ENCODE measurements at places on chromosomes 3 and 15. TPM values are rescaled to one million over a fixed set of nuclear protein-coding genes. Genes with fewer than 3 reads are reported as not detected.

- DNase-seq = no peak
- no peak overlapping the region for H3K4me3 ChIP-seq
- no peaks in the 10 kb centered on the region for H3K27me3 ChIP-seq
- H3K4me1 ChIP-seq = no peaks in the 10 kb centered on the region
Measured at GRCh38 chr15:49887659-49888322, 231.2 kb downstream of the ATP8B4 start.

- no peaks in the 10 kb centered on the region for H3K36me3 ChIP-seq
- H3K27me3 ChIP-seq = peaks cover 15% of the 10 kb centered on the region
- H3K4me3 ChIP-seq = no peak overlapping the region
- no peak overlapping the region for H3K27ac ChIP-seq
Measured at GRCh38 chr15:43276563-43277200, 10.0 kb upstream of the TGM5 start.

DNA sequence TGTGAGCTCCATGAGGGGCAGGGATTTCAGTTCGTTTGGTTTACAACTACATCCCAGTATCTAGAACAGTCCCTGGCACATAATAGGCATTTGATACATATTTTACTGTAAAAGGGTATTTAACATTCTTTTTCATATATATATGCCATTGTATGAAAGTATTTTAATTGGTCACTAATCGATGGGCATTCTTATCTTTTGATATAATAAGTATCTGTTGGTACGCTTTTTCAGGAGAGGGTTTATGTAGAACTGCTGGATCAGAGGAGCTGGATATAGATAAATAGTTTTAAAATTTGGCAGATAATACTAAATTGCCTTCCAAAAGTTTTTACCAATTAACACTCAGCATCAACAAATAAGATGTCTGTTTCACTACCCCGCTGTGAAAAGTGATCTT lies 978 bp upstream of the RSL24D1 start:
- H3K4me3 ChIP-seq = peak overlapping the region; percentile 83
- H3K27ac ChIP-seq = peak overlapping the region; percentile 94
- H3K27me3 ChIP-seq = no peaks in the 10 kb centered on the region
- H3K4me1 ChIP-seq = peaks cover 34% of the 10 kb centered on the region

GRCh38 chr3:105829871-105830622 lies 38.8 kb downstream of the CBLB start:
- no peak overlapping the region for H3K4me3 ChIP-seq
- DNase-seq = no peak
- no peaks in the 10 kb centered on the region for H3K36me3 ChIP-seq
- no peak overlapping the region for H3K27ac ChIP-seq
- H3K4me1 ChIP-seq = peaks cover 12% of the 10 kb centered on the region

DNA sequence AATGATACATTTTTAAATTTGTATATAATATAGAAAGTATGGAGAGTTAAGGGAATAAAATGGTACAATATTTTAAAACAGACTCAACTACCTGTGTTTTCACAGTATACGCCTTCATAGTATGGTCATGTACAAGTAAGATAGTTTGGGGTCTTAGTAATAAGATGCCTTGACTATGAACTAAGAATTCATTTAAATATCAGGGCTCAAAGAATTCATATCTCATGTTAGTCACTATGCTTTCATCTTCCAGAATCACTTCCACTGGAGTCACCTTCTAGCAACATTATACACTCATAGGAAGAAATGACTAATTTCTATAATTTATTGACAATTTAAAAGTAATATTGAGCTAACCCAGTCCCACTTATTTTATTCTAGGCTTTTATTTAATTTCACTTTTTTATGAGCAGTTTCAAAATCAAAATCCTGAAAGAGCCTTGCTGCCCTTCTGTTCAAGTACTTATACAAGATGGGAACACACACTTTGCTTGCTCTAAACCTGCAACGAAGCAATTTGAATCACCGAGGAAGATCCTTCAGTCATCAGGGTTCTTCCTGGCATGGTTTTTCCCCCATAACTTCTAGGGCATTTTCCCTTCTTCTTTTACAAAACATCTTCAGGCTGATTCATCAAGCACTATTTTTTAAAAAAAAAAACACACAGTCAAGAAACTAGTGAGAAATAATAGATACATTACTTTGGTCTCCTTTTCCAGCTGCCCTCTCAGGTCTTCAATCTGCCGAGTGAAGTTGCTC lies 94.1 kb downstream of the MYH15 start:
- no peak overlapping the region for H3K27ac ChIP-seq
- no peaks in the 10 kb centered on the region for H3K36me3 ChIP-seq
- H3K4me1 ChIP-seq = peaks cover 10% of the 10 kb centered on the region
- no peak overlapping the region for H3K4me3 ChIP-seq
- no peak for DNase-seq

GRCh38 chr3:65732051-65732935 lies 306.4 kb downstream of the MAGI1 start:
- H3K27ac ChIP-seq = no peak overlapping the region
- no peak for DNase-seq
- H3K36me3 ChIP-seq = no peaks in the 10 kb centered on the region
- no peaks in the 10 kb centered on the region for H3K27me3 ChIP-seq
- H3K4me3 ChIP-seq = no peak overlapping the region

GRCh38 chr3:127986803-127987202 lies 65.4 kb upstream of the SEC61A1 start:
- H3K4me1 ChIP-seq = no peaks in the 10 kb centered on the region
- DNase-seq = no peak
- no peak overlapping the region for H3K4me3 ChIP-seq
- H3K27me3 ChIP-seq = no peaks in the 10 kb centered on the region
- no peaks in the 10 kb centered on the region for H3K36me3 ChIP-seq
- H3K27ac ChIP-seq = no peak overlapping the region

- H3K27me3 ChIP-seq = no peaks in the 10 kb centered on the region
- no peaks in the 10 kb centered on the region for H3K36me3 ChIP-seq
- H3K27ac ChIP-seq = no peak overlapping the region
- peaks cover 4% of the 10 kb centered on the region for H3K4me1 ChIP-seq
- no peak for DNase-seq
Measured at GRCh38 chr3:150149651-150150051, 179.0 kb upstream of the PFN2 start.

- H3K4me3 ChIP-seq = no peak overlapping the region
- no peaks in the 10 kb centered on the region for H3K27me3 ChIP-seq
- no peak for DNase-seq
- no peaks in the 10 kb centered on the region for H3K36me3 ChIP-seq
- H3K4me1 ChIP-seq = no peaks in the 10 kb centered on the region
Measured at GRCh38 chr3:74033806-74034205, 409.1 kb upstream of the PDZRN3 start.

- no peak overlapping the region for H3K27ac ChIP-seq
- DNase-seq = no peak
- no peaks in the 10 kb centered on the region for H3K27me3 ChIP-seq
- H3K4me1 ChIP-seq = peaks cover 41% of the 10 kb centered on the region
Measured at GRCh38 chr3:183532620-183533411, 22.7 kb downstream of the KLHL6 start.

GRCh38 chr3:10157031-10157430 lies 7.7 kb upstream of the IRAK2 start:
- H3K4me1 ChIP-seq = no peaks in the 10 kb centered on the region
- H3K27ac ChIP-seq = no peak overlapping the region
- H3K27me3 ChIP-seq = no peaks in the 10 kb centered on the region
- no peak for DNase-seq
- peaks cover 27% of the 10 kb centered on the region for H3K36me3 ChIP-seq

DNA sequence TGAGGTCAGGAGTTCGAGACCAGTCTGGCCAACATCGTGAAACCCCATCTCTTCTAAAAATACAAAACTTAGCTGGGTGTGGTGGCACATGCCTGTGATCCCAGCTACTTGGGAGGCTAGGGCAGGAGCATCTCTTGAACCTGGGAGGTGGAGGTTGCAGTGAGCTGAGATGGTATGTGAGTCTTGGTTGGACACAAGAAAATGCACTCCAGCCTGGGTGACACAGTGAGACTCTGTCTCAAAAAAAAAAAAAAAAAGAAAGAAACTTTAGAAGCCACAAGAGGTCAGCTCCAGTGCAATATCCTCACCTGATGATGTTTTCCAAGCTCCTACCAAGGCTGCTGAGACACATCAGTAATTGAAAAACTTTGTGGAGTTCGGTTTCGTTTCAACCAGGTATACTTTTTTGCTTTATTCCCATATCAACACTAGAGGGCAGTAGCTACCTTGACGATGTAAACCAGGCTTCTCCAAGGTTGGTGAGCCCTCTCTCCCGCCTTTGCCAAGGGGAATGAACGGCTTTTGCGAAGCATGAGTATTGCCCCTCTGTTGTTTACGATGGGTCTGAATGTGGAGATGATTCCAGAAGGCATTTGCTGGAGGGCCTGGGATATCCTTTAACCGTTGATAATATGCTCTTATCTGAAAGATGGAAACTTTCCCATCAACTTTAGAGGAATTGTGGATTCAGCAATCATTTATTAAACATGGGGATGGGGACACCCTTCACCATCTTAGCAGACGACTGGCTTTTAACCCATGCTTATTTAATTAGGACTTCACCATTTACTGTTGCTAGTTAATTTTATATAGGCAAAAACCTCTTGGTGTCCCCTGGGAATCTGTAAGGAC lies 202.8 kb downstream of the SV2B start:
- H3K27me3 ChIP-seq = no peaks in the 10 kb centered on the region
- H3K36me3 ChIP-seq = no peaks in the 10 kb centered on the region

Gene PSTPIP1
- total RNA-seq = 18.4 TPM

Gene TF
- total RNA-seq = 2.8 TPM

Gene SLC28A2
- total RNA-seq = 0.21 TPM

Gene DNAH12
- total RNA-seq = 11.2 TPM

Gene PTPRG
- 67.6 TPM for total RNA-seq

All from lower lobe of right lung (tissue), 2 donors.